ENCODE measurements at places on chromosomes 1 and 21.

DNA sequence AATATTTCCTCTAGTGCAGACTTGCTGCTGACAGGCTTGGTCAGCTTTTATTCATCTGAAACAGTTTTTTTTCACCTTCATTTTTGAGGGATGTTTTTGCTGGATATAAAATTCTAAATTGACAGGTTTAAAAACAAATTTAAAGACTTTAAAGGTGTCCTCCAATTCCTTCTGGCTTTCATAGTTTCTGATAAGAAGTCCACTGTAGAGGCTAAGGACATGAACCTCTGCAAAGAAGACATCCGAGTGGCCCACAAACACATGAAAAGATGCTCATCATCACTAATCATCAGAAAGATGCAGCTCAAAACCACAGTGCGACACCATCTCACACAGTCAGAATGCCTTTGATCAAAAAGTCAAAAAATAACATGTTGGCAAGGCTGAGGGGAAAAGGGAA lies 42.0 kb upstream of the DYRK1A start:
- no peak for DNase-seq

DNA sequence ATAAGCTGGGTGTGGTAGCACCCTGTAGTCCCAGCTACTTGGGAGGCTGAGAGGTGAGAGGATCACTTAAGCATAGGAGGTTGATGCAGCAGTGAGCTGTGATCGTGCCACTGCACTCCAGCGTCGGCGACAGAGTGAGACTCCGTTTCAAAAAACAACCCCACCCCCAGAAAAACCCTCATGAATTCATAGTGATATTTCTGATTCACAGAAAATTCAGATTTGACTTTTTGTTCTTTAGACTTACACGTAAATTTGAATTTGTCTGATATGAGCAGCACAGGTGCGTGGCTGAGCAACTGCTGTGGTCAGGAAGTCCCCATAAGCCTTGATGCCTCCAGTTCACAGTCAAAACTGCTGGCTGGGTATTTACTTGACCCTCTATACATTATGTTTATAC lies 10.0 kb upstream of the MORC3 start:
- DNase-seq: no peak

- DNase-seq: no peak
Observed at GRCh38 chr1:40679165-40679953, 12.1 kb upstream of the NFYC start.

DNA sequence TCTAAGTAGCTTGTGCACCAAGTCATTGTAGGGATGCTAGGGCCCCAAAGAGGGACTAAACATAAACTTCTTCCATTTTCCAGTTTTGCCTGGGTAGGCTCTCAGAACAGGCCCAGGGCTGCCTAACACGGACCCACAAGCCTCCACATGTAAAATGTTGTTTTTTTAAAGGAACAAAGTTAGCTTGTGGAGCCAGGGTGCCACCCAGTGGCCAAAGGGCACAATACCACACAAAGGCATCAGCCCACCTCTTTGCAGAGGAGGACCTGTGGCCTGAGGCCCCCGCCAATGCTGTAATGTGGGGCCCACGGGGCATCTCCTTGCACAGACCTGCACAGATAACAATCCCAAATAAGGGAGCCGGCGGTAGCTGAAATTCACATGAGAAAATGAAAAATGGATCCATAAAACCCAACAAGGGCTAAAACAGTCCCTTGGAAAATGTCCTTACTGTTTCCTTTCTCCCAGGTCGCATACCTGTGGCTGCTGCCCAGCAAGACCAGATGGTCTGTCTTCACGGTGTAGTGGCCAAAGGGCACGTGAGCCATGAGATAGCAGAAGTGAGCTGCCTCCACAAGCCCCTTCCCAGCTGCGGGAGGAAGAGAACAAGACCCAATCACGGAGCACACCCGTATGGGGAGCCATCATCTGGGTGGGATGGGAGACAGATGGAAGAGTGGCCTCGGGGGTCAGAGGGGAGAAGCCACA lies 23.8 kb downstream of the SEC16B start:
- DNase-seq: peak; percentile 24

- no peak for DNase-seq
Observed at GRCh38 chr1:199747984-199748383, 279.5 kb upstream of the NR5A2 start.

- no peak for DNase-seq
Observed at GRCh38 chr1:5850503-5850902, 141.7 kb downstream of the NPHP4 start.

DNA sequence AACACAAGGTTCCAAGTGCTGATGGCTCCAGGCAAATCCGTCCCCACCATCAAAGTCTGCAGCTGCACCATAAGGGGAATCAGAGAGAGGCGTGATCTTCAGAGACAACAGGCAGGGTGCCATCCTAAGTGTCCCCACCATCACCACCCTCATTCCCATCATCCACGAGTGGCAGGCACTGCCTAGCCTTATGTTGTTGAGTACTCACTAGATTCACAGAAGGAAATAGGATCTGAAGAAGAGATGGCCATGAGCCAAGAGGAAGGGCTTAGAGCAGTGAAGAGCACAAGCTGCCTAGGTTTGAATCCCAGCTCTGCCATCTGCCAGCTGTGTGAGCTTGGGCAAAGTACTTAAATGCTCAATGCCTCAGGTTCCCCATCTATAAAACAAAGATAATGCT lies 207.3 kb upstream of the CSF3R start:
- no peak for DNase-seq

DNA sequence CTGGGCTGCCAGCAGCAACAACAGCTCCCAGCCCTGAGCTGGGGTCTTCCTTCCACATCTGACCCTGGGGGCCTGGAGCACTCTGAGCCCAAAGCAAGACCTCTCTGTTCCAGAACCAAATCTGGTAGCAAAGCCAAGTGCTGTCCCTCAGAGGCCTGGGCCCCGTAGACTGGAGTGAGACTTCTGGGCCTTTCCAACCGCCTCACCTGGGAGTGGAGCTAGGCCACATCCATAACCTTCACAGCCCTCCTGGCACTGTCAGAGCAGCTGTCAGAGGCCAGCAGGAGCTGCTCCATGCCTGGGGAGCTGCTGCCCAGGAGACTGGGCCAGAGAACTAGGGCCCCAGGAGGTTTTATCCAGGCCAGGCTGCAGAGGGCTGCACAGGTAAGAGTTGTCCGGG lies 15.4 kb upstream of the SLC5A9 start:
- DNase-seq: no peak

DNA sequence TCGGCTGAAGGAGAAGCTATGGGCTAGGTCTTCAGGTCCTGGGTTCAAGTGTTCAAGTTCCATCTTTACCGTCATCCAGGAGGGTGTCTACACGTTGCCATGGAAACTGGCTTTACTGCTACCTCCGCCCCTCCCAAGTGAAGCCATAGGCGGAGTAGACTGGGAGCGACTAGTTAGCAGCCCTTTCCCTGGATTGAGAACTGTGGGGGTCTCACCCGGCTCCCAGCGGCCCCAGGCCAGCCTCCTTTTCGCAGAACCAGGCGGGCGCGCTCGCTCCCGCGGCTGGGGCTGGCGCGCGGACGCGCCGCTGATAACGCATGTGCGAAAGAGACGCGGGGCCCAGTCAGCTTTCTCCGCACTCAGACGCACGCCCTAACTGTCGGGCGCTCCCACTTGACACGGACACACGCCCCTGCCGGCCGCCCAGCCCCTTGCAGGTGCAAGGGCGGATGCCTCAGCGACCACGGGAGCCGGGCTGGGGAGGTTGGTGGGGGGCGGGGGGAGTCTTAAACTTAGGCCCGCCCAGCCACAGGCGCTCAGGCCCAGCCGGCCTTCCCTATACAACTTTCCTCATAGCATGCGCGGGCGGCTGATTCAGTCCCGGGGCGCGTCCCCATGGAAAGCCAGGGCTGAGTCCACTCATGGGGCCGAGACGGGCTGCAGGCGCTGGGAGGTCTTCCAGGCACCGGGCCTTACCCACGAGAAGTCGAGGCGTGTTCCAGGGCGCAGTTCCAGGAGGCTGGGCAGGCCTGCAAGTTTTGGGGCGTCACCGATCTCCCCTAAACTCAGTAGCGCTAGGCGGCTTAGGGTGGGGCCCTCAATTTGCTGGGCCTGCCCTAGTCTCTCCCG lies 7.4 kb downstream of the EFNA4 start:
- peak; percentile 69 for DNase-seq

- DNase-seq: no peak
Observed at GRCh38 chr21:14491269-14491681, 54.8 kb downstream of the SAMSN1 start.

- no peak for DNase-seq
Observed at GRCh38 chr1:90486134-90486824, 230.8 kb downstream of the BARHL2 start.

GRCh38 chr1:48021792-48022191 lies 24.6 kb upstream of the TRABD2B start:
- DNase-seq: no peak

GRCh38 chr21:28136656-28137255 lies 855.9 kb downstream of the LTN1 start:
- no peak for DNase-seq

GRCh38 chr1:189774721-189775287 lies 702.9 kb downstream of the BRINP3 start:
- DNase-seq: no peak
